ENCODE measurements at places on chromosomes 2 and 18. TPM values are rescaled to one million over a fixed set of nuclear protein-coding genes. Genes with fewer than 3 reads are reported as not detected.

CCDC102B gene
- 2.5 TPM for total RNA-seq

SH2D6 gene
- 0.83 TPM for total RNA-seq

ST8SIA5 gene
- 0.32 TPM for total RNA-seq

FZD7 gene
- total RNA-seq: 0.83 TPM

G6PC2 gene
- total RNA-seq: not detected

ZNF804A gene
- total RNA-seq: not detected

CPO gene
- not detected for total RNA-seq

CRYGC gene
- total RNA-seq: not detected

CD207 gene
- total RNA-seq: not detected

ITGB6 gene
- not detected for total RNA-seq

C1GALT1C1L gene
- total RNA-seq: not detected

All from T-helper 1 cell treated with Interleukin-12 subunit alpha and Interleukin-12 subunit beta and Interleukin-4 antibody, amounts not matched to agents 30 ng/mL and 1 ng/mL, for 36 hours (primary cell).